SJSA1 (cell line): ENCODE measurements at places on chromosomes 12 and 14. TPM values are rescaled to one million over a fixed set of nuclear protein-coding genes. Genes with fewer than 3 reads are reported as not detected.

The A2ML1 gene
- total RNA-seq: not detected in 2 replicates

DNA sequence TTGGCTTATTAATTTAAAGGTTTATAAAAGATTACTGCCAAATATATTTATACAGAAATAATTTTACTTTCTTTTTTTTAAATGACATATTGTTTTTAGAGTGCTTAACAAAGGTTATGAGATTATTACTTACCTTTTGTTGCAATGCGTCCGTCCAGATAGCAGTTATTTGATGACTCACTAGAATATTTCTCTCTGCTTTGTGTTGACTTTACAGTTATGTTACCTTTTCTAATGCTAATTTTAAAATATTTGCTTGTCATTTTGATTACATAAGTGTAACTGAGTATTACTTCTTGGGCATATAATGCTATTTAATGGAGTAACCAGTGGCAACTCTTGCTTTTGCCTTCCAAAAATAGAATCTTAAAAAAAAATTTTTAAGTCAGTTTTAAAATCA is 6.3 kb upstream of the PZP start:
- H3K36me3 ChIP-seq: no peaks in the 10 kb centered on the region
- DNase-seq: no peak
- no peak overlapping the region for H3K4me3 ChIP-seq
- no peaks in the 10 kb centered on the region for H3K27me3 ChIP-seq
- H3K27ac ChIP-seq: no peak overlapping the region

DNA sequence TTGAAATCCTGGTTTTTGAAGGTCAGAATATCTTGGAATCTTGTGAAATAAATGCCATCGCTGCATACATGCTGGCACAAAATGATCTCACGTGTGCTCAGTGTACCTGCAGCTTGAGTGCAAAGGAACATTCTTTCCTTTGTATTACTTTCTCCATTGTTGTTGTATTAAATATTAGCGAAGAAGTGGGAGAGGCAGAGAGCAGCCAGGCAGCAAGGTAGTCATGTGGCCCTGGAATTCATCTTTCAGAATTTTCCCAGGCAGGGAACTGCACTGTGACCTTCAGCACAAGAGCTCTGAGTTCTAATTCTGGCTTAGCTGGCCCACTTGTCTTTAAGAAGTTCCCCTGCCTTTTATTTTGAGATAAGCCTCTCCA is 145.5 kb downstream of the PRKCH start:
- DNase-seq: no peak
- peaks cover 55% of the 10 kb centered on the region for H3K4me1 ChIP-seq
- no peaks in the 10 kb centered on the region for H3K27me3 ChIP-seq
- no peaks in the 10 kb centered on the region; the same call in 1 of the 2 replicates for H3K36me3 ChIP-seq
- H3K4me3 ChIP-seq: no peak overlapping the region

DNA sequence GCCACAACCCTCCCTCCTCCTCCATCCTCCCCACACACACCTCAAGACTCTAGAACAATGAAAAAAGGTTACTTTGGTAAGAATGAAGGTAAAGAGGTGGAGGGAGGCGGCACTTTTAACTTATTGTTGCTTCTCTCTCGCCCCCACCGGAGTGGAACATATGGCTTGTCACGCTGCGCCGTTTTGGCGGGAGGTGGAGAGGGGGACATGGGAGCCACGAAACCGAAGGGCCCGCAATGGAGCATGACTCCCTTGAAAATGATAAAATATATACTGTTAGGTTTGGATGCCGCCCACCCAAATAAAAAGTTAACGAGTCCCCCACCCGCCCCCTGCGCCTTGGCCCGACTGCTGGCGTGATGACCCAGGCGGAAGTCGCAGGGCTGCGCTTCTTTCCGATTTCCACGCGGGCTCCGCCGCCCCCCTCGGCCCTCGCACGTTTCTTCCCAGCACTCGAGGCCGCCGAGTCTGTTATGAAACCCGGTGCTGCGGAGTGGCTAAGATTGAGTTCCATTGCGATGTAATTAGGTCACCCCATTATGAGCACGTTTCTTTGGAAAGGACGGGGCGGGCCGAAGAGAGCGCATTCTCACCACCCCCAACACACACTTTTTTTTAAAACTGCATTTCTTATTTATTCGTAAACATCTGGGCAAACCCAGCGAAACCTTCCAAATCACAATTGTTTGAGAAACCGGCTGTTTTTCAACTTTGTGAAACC is 1.4 kb upstream of the ZFP36L1 start:
- H3K4me1 ChIP-seq: peaks cover 31% of the 10 kb centered on the region
- peaks cover 20% of the 10 kb centered on the region for H3K36me3 ChIP-seq
- peak overlapping the region; percentile 98 for H3K27ac ChIP-seq
- no peaks in the 10 kb centered on the region for H3K27me3 ChIP-seq

GRCh38 chr12:114547636-114548035 is 136.3 kb downstream of the TBX3 start:
- no peak for DNase-seq
- H3K27me3 ChIP-seq: no peaks in the 10 kb centered on the region
- no peaks in the 10 kb centered on the region for H3K4me1 ChIP-seq
- no peak overlapping the region for H3K4me3 ChIP-seq
- H3K27ac ChIP-seq: no peak overlapping the region
- H3K36me3 ChIP-seq: no peaks in the 10 kb centered on the region

DNA sequence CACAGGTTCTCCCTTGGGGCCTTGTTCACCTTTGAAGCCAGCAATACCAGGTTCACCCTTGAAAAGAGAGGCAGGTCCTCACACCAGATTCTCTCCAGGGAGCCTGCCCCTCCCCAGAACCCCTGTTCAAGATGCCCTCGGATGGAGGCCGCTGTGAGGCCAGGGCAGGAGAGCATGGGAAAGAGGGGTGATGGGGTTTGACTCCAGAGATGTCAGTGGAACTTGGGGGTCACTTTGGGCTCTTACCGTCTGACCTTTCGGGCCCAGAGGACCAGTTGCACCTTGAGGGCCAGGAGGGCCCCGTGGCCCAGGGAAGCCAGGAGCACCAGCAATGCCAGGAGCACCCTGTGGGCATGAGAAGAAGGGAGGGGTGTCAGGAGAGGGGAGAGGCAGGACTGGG is 17.4 kb downstream of the COL2A1 start:
- H3K4me1 ChIP-seq: no peaks in the 10 kb centered on the region
- no peaks in the 10 kb centered on the region for H3K36me3 ChIP-seq
- H3K27ac ChIP-seq: no peak overlapping the region
- H3K4me3 ChIP-seq: no peak overlapping the region
- H3K27me3 ChIP-seq: no peaks in the 10 kb centered on the region
- DNase-seq: no peak

DNA sequence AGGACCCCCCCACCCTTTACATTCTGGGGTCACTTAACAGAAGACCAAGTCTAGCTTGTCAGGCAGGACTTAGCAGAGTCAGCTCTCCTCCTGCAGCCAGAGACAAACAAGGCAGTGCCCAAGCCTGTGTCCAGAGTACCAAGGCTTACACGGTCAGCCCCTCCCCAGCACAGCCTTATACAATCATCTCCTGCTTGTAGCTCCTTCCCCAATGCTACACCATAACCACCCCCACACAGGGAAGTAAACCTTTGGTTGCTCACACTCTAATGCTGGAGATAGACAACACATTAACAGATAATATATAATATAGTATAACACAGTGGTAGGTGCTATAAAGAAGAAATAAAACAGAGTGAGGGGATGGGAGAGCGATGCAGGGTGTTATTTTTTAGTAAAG is 175.4 kb upstream of the PWP1 start:
- no peaks in the 10 kb centered on the region; the same call in 1 of the 2 replicates for H3K27me3 ChIP-seq
- peaks cover 5% of the 10 kb centered on the region for H3K4me1 ChIP-seq
- H3K36me3 ChIP-seq: no peaks in the 10 kb centered on the region

The INHBE gene
- total RNA-seq: 2.2 and 2.5 TPM in 2 replicates

- H3K4me3 ChIP-seq: no peak overlapping the region
- H3K27me3 ChIP-seq: no peaks in the 10 kb centered on the region
- peaks cover 14% of the 10 kb centered on the region for H3K4me1 ChIP-seq
- peaks cover 8% of the 10 kb centered on the region for H3K36me3 ChIP-seq
- no peak for DNase-seq
Measured at GRCh38 chr14:101833045-101833444, 71.5 kb downstream of the PPP2R5C start.

- H3K27ac ChIP-seq: no peak overlapping the region
- H3K27me3 ChIP-seq: no peaks in the 10 kb centered on the region
- no peak overlapping the region for H3K4me3 ChIP-seq
- peaks cover 13% of the 10 kb centered on the region for H3K4me1 ChIP-seq
- DNase-seq: no peak
Measured at GRCh38 chr12:93921521-93921920, 226.9 kb upstream of the PLXNC1 start.

DNA sequence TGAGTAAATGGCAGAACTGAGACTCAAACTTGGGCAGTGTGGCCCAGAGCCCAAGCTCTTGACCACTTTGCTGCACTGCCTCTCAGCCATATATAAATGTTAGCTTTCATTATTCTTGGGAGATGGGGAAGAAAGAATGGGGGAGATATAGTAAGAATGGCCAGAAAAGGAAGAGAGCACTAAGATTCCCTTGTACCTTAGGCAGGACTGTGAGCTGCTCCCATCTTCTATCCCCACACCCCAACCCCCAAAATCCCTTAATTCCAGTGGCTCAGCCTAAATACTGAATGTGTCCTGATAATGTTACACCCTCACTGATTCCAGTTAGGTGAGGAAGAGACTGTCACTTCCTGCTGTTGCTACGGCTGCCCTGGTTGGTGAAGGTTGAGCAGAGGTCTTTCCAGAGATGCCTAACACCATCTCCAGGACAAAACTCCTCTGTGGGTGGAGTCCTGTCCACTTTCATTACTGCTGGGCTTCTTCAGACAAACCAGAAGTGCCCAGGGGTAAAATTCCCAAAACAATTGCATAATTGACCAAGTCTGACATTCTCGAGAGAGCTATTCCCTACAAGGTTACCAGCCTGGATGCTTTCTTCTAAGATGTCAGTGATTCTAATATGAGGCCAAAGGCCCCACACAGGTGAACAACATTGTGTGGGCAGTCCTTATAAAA is 51.8 kb downstream of the GNG2 start:
- no peak for DNase-seq
- H3K27ac ChIP-seq: no peak overlapping the region
- H3K27me3 ChIP-seq: no peaks in the 10 kb centered on the region
- H3K4me1 ChIP-seq: no peaks in the 10 kb centered on the region
- no peak overlapping the region for H3K4me3 ChIP-seq

- H3K27me3 ChIP-seq: no peaks in the 10 kb centered on the region
- no peak for DNase-seq
- H3K4me3 ChIP-seq: no peak overlapping the region
- H3K36me3 ChIP-seq: no peaks in the 10 kb centered on the region
Measured at GRCh38 chr12:75404231-75404630, 13.3 kb downstream of the GLIPR1L2 start.

DNA sequence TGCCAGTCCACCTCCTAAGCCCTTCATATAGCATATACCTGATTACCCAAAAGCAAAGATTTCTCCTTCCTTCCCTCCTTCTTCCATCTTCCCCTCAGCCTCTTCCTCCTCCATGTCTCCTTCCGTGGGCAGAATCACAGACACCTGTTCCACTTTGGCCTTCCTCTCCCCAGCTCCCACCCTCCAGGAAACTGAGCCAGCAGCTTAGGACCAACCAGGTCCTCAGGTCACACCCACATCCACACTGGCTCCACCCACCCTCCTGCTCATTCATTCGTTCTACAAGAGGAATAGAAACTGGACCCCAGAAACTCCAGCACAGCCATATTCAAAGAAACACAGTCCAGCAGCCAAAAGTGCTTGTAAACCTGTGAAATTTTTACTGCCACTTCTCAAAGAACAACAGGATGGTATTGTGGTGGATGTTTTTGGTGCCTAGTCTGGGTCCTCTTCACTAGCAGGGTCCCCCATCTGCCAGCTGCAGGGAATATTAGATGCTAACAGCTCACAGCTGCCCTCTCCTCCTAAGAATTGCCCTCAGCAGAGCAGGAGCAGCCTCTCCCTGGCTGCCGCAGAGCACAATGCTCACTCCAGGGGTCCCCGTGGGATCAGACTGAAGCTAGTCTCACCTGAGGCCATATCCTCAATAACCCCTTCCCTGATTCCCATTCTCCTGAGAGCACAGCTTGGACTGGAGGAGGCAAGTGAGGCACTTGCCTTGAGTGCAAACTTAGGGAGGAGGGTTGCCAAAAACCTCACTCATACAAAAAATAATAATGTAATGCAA is 18.4 kb downstream of the CMKLR1 start:
- no peak overlapping the region for H3K4me3 ChIP-seq
- no peaks in the 10 kb centered on the region for H3K27me3 ChIP-seq
- H3K36me3 ChIP-seq: no peaks in the 10 kb centered on the region
- no peak for DNase-seq
- H3K27ac ChIP-seq: no peak overlapping the region

GRCh38 chr12:85740186-85740585 is 96.0 kb downstream of the RASSF9 start:
- no peaks in the 10 kb centered on the region for H3K27me3 ChIP-seq
- no peak for DNase-seq
- H3K4me3 ChIP-seq: no peak overlapping the region
- H3K36me3 ChIP-seq: no peaks in the 10 kb centered on the region
- H3K27ac ChIP-seq: no peak overlapping the region

The RDH5 gene
- total RNA-seq: 0.22 and 1.9 TPM in 2 replicates

The ACSM4 gene
- total RNA-seq: not detected in 2 replicates

- no peak overlapping the region for H3K27ac ChIP-seq
- DNase-seq: no peak
- no peaks in the 10 kb centered on the region for H3K27me3 ChIP-seq
- no peaks in the 10 kb centered on the region for H3K36me3 ChIP-seq
- no peak overlapping the region for H3K4me3 ChIP-seq
Measured at GRCh38 chr12:117718559-117718958, 250.2 kb downstream of the KSR2 start.

The POTEM gene
- not detected in 2 replicates for total RNA-seq

DNA sequence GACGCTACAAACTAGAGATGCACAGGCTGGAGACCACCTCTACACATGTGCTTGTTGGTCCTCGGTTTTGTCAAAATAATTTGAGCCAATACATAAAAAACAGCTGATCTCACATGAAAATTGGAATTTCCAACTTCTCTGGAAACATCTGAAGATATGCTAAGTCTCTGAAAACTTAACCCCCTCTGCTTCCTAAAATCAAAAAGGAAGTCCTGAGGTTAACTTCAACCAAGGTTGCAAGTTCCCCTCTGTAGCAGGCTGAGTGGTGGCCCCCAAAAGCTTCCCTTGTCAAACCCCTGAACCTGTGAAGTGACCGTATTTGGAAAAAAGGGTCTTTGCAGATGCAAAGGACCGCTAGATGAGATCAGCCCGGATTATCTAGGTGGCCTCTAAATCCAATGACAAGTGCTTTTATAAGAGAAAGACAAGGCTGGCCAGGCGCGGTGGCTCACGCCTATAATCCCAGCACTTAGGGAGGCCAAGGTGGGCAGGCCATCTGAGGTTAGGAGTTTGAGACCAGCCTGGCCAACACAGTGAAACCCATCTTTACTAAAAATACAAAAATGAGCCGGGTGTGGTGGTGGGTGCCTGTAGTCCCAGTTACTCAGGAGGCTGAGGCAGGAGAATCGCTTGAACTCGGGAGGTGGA is 32.0 kb upstream of the VPS37B start:
- H3K36me3 ChIP-seq: no peaks in the 10 kb centered on the region
- H3K27me3 ChIP-seq: no peaks in the 10 kb centered on the region
- H3K4me1 ChIP-seq: no peaks in the 10 kb centered on the region
- H3K4me3 ChIP-seq: no peak overlapping the region
- DNase-seq: no peak
- H3K27ac ChIP-seq: no peak overlapping the region

The NOC4L gene
- total RNA-seq: 10.1 and 11.9 TPM in 2 replicates

- H3K27ac ChIP-seq: no peak overlapping the region
- DNase-seq: no peak
- no peak overlapping the region for H3K4me3 ChIP-seq
- no peaks in the 10 kb centered on the region for H3K4me1 ChIP-seq
Measured at GRCh38 chr12:80825506-80825905, 108.8 kb downstream of the MYF5 start.

The ACRBP gene
- not detected in 2 replicates for total RNA-seq
